Kidney tubule cell (primary cell): ENCODE measurements at places on chromosomes 2 and 18.
A peak's percentile ranks its signal among the peaks of the same experiment; 100 is the strongest.

GRCh38 chr2:230942920-230943896, 18.2 kb upstream of the GPR55 start:
- DNase-seq: no peak

DNA sequence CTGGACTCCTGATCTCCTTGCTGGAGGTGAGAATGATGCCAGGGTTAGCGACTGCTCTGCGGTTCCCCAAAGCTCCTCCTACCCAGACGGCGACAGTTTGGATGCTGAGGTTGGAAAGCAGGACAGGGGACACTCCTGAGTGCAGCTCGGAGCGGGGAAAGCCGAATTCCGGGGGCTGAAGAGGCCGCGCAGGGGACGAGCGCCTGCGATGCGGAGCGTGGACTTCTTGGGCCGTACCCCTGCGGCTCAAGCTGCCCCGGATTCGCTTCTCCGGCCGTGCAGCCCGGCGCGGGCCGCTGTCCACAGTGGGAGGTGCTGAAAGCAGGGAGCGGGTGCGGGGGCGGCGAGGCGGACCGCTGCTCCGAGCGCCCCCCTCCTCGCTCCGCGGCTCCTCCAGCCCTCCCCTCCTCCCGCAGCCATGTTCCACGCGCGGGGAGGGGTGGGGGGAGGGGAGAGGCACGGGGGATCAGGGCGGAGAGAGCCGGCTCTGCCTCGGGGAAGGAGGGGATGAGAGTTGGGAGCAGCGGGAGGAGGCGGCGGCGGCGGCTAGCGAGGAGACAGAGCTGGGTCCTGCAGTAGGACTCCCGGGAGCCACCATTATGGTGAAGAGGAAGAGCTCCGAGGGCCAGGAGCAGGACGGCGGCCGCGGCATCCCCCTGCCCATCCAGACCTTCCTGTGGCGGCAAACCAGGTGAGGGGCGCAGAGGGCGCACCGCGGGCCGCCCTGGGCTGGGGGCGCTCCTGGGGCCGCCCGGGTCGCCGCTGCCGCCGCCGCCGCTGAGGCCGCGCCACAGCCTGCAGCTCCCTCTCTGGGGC, at the start of gene UNC80:
TSS of gene UNC80 (plus strand) at position 359 of the 816 bp plus-strand sequence. CDS start at position 600, 241 bp downstream.
- peak; percentile 58 for DNase-seq

- DNase-seq: peak; percentile 43
Observed at GRCh38 chr18:31738460-31739407, 21.9 kb downstream of the SLC25A52 start.

GRCh38 chr2:188727846-188728245, 246.3 kb upstream of the COL3A1 start:
- DNase-seq: no peak

GRCh38 chr2:206212673-206213513, 53.2 kb downstream of the EEF1B2 start:
- peak; percentile 39 for DNase-seq

DNA sequence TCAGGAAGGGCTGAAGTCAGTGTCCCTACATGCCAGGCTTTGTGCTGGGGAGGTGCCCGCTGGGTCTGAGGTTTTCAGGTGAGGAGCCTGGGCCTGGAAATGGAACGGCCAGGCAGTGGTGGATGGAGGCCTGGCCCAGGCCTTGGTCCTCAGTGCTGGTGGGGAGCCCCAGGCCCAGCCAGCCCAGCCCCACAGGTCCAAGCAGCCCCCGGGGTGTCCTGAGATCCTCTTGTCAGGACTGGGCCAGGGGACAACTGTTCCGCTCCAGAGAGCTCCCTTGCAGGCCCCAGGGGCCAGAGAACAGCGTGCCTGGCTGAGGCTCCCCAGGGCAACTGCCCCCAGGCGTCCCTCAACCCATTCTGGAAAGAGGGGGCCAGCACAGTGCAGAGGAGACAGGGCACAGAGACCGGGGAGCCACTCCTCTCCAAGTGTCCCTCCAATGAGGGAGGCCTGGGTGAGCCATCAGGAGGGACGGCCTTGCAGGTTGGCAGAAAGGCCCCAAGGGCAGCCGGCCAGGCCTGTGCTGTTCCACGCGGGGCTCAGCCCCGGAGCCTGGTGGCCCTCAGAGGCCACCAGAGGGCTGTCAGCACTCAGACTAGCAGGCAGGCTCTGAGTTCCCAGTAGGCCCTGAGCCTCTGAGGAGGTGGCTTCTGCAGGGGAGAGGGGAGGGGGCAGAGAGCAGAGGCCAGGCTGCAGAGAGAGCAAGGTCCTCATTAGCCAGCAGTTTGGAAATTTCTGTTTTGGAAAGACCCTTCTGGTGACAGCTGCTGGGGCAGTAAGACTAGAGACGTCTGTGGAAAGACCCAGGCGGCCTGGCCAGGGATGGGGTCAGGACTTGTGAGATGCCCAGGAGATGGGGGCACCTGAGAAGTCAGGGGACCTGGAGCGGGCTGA, 29.4 kb upstream of the SNED1 start:
- no peak for DNase-seq

GRCh38 chr2:30865892-30866681, 58.8 kb upstream of the CAPN13 start:
- DNase-seq: no peak

GRCh38 chr2:163849756-163850435, 114.1 kb upstream of the FIGN start:
- peak; percentile 13 for DNase-seq

DNA sequence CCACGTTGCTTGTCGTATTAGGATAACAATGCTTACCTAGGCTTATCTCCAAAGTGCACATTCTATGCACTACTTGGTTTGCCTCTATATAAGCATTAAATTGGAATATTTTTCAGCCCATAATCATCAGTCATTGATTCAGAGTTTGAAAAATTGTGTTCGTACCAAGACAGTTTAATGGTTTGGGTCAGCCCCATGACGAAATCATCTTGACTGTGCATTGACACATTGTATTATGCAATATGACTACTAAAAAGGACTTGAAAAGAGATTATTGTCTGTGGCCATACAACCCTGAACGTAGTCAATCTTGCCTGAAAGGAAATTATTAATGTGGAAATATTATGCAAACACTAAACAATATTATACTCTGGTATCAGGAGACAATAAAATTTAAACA, 141.3 kb downstream of the EML6 start:
- DNase-seq: no peak

DNA sequence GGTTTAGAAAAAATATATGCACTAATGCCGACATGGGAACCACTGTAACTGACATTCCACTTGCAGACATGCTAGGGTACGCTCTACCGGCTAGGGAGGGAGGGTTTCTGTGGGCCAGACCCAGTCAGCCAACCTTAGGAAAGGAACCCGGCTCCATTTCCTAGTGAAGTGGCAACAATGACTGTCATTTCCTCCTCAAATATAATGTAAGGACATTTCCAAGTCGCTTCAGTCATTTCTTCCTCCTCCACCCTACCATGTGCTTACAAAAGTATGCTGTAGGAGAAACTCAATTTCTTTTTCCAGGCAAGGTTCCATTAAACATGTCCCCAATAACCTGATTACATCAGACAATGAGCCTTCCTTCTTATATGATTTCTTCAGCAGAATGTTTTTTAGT, 64.3 kb upstream of the PSMD14 start:
- no peak for DNase-seq

- DNase-seq: no peak
Observed at GRCh38 chr2:239381709-239382134, 19.1 kb downstream of the HDAC4 start.

DNA sequence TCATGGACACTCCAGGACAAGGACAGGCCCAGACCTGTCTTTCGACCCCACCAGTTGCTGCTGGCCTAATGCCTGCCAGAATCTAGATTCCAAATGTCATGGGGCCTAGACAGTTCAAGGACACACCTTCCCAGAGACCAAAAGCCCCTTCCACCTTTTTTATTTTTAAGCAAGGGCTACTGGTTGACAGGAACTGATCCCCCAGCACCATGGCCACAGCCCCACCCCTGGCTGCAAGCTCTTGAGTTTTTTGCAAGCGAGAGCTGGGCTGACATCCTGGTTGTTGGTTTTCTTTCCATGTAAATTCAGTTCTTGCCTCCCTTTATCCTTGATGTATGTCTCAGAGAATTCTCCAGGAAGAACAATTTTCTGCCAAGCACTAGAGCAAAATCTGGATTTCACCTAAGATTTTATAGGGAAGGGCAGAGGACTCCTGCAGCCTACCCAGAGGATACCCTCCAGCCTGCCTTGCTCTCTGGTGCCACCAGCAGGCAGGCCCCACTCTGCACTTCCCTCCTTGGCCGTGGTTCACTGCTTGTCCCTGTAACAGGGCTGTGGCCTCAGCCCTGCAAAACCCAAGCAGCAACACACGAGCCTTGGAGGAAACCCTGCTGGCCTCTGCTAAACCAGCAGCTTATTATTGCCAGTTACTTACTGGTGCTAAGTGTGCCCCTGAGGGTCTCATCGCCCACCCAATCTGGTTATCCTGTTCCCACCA, 97.7 kb downstream of the TWIST2 start:
- peak; percentile 29 for DNase-seq

DNA sequence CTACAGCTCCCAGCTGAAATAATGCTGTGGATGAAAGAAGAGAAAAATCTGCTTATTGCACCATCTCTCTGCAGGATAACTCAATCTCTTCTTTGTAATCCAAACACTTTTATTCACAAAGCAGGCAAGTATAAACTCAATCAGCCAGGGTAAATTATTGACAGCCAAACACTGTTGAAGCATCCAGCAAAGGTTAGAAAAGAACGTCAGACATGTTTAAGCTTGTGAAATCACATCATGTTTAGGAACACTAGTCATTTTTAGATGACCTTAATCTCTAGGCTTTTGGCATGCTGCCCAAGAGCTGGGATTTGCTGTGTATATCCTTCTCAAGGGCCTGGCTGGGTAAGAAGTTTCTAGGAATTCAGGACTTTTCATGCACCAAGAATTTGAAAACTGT, 1148.1 kb upstream of the FANCL start:
- DNase-seq: peak; percentile 96

- peak; percentile 78 for DNase-seq
Observed at GRCh38 chr18:26503382-26503781, 45.0 kb downstream of the KCTD1 start.

- no peak for DNase-seq
Observed at GRCh38 chr18:22108674-22109073, 60.7 kb upstream of the GATA6 start.

DNA sequence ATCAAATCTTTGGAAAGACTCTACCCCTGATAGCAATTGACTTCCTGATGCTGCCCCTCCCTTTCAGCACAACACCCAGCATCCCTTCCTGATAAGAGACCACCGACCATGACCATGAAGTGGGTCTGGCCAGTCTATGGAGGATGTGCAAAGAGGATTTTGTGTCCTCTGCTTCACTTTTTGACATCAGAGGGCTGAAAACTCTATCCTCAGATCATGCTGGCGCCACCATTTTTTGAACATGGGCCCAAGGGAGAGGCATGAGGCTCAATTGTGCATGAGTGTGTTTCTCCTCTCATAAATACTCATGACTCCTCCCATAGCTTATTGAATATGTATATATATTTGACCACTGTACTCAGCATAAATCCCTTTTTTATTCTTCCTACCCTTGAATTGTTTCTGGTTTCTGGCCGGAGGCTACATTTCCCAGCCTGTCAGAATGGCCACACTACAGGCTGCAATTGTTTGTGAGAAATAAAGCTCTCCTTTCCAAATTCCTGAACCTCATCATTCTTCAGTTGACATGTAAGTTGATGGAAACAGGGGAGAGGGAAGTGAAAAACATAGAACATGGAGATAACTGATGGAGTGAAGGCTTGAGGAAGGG, 314.1 kb downstream of the MYCN start:
- DNase-seq: no peak

- DNase-seq: no peak
Observed at GRCh38 chr18:26740396-26740795, 125.1 kb downstream of the AQP4 start.

DNA sequence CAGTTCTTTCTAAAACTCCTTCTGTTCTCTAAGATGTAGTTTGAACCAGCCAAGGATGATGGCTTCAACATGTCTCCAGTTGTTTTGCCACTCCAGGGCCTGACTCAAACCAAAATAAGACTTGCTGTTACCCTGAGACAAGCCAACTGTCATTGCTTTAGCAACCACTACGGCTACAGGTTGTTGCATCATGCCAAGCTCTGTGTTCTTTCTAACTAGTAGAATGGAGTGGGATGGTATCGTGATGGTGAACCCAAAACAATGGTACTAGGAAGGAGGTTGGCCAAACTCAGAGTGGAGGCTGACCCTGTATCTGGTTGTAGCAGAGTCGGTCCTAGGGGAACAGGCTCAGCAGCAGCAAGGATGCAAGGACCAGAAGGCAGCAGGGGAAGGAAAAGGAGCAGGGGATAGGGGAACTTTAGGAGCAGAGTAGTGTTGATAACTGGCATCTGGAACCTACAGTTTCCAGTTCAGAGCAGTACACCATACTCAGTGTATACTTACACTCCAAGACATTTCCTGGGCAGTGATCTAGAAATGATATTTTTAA, 51.6 kb downstream of the PDK1 start:
- no peak for DNase-seq

DNA sequence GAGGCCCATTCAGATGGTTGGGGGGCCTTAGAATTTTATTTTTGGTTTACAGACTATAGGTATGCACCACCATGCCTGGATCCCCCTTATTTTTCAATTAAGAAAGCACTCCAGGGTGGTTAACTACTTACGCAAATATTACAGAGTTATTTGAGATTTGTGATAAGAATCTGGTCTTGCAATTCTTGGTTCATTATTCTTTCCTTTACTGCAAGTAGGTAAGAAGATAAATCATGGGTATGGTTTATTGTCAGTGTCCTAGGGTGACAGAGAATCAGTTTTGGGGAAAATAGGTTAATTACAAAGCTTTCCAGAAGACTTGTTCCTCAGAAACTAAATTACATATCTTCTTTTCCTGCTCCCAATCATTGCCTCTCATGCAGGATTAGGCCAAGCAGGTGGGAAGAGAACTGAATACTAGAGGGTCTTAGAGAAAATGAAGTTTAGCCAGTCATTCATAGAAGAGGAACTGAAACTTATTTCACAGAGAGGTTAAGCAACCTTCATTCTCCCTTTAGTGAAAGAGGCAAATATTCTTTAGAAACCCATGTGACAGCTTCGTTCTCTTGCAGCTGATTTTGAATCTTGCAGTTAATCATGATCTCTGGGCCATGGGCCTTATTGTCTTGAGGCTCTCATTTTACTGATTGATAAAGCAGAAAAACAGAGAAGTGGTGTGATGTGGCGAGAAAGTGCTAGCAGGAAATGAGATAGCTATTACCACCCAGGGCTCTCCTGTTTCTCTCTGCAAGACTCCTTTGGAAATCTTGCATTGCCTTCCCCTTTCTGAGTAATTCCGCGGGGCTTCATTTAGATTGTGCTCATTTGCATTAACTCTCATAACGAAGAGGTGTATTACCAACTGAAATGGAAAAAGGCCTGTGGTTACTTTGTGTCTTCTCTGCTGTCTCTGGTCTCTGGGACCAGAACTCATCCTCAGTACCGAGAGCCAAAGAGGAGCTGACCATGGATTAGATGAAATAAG, 44.8 kb upstream of the ARHGAP25 start:
- DNase-seq: no peak
